ENCODE measurements at places on chromosomes 2 and 18.
A peak's percentile ranks its signal among the peaks of the same experiment; 100 is the strongest.

DNA sequence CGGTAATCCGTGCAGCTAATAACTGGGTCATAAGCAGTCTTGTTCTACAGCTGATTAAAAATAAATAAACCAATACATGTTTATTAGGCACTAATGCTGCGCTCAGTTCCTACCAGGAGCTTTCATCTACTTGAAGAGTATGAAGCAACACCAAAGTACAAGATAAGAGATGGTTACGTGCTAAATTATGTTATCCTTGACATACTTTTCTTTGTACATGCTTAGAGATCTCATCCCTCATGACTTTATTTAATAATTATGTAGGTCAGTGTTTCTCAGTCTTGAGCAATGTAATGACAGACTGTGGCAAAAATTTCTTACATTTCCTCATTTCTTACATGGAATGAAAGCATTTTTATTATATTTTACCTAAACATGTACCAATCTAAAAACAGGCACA lies 54.6 kb upstream of the COBLL1 start:
- peak; percentile 36 for DNase-seq

DNA sequence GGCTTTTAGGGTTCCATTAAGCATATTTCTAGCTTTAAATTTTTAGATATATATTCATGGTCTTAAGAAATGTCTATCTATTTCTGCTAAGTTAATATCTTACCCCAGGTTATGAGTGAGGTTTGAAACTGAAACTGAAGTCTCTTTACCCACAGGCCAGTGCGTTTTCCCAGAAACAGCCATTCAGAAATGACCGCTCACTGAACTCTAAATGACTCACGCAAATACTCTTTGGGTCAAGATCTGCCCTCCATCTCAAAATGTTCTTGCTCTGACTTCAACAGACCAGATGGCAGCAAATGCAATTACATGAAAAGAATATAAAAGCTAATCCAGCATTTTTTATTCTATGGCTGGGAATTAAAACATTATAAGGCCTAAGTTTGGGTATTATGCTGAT lies 315.2 kb downstream of the TDRD15 start:
- no peak for DNase-seq

- no peak for DNase-seq
Observed at GRCh38 chr2:128442053-128442751, 123.5 kb upstream of the HS6ST1 start.

GRCh38 chr18:63518178-63519012 lies 23.8 kb upstream of the SERPINB12 start:
- DNase-seq, result peak; percentile 94

DNA sequence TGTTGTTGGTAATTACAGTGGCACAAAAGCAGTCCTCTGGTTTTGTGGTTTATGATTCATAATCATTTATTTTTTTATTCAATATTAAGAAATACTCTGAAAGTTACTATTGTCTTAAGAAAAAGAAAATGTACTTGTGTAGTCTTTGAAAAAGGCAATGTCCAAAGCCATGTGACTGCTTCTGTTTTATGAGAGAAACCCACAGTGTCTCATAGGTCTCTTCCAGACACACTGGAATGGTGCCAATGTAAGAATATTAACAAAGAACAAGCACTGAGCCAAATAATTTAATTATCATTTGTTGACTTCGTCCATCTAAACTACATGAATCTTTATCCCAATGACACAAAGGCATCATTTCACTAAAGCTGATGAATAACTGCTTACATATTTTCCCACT lies 62.5 kb downstream of the RPRM start:
- no peak for DNase-seq

- DNase-seq, result no peak
Observed at GRCh38 chr2:118747066-118747465, 100.4 kb downstream of the EN1 start.

- DNase-seq, result no peak
Observed at GRCh38 chr2:127621981-127622431, 23.9 kb upstream of the GPR17 start.

DNA sequence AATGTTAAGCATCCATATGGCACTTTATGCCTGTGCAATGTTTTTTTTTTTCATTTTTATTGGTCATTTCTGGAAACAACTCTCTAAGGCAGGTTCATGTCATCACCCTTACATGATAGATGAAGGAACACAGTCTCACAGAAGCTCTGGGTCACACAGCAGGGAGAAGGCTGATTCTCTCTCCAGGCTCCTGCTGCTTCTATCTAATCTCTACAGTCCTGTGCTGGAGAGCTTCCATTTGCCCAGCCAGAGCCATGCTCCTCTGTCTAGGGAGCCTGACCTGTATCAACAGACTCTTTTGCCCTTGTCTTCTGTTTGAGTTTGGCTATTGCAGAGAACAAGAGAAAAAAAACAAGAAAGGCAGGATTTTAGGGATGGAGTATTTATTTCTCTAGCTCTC lies 584.8 kb downstream of the MBD2 start:
- DNase-seq, result no peak

DNA sequence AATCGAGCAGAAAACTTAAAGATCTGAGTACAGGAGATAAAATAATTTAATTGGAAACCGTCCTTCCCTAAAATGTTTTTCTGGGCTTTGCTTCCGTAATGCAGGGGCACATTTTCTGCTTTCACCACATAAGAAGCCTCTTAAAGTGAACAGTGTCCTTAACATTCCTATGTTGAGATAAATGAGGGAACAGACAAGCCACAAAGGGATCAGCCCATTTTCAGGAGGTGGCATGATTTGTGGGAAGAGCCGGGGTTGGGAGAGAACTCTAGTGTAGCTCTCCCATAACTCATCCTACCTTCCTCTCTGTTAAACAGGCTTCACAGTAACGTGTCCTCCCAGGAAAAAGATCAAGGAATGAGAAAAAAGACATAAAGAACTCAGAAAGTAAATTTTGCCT lies 56.9 kb upstream of the ACVR1C start:
- DNase-seq, result no peak

DNA sequence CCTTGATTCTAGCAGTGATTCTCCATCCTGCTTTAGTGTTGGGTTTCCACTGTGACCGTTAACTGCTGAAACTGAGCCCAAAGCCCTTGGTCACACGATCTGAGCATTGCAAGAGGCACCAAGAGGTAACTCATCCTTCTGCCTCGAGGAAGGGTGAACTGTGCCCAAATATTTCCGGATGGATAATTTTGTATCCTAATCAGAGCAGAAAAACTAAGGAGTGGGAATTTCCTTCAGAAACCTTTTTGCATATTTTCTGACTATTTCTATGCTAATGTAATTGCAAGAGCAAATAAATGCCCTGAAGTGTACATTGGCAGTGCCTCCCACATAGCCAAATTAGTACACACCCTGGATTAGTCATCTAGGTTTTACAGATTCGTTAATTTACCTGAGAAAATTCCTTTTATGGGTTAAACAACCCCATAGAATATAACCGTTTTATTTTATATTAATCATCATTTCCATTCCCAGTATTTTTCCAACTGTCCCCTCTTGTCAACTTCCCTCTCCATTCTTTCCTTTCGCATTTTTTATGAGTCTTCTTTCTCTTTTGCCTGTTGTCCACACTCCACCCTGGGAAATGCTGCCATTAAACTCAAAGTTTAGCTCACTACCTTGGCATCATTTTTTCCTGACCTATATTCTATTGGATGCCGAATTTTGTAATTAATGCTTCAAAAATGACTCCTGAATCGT lies 31.7 kb upstream of the COBLL1 start:
- DNase-seq, result no peak

DNA sequence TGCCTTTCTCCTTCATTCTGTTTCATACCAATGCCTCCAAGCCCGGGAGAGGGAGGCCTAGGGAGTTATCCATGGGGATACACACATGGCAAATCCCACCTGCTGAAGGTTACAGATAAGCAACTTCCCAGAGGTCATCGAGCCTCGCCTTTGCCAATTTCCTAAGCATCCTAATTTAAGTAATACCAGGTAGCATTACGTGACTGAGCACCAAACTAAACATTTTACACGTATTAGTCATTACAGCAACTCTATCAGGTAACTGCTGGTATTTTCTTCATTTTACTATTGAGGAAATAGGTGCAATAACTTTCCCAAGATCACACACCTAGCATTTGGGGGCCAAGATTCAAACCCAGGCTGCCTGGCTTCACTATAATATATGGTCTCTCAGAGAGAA lies 30.1 kb upstream of the BZW1 start:
- DNase-seq, result no peak

DNA sequence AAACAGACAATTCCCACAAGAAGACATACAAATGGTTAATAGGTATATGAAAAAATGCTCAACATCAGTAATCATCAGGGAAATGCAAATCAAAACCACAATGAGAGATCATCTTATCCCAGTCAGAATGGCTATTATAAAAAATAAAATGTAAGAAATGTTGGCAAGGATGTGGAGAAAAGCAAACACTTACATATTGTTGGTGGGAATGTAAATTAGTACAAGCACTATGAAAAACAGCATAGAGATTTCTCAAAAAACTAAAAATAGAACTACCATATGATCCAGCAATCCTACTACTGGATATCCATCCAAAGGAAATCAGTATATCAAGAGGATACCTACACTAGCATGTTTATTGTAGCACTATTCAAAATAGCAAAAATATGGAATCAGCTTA lies 186.6 kb downstream of the NOL4 start:
- no peak for DNase-seq

DNA sequence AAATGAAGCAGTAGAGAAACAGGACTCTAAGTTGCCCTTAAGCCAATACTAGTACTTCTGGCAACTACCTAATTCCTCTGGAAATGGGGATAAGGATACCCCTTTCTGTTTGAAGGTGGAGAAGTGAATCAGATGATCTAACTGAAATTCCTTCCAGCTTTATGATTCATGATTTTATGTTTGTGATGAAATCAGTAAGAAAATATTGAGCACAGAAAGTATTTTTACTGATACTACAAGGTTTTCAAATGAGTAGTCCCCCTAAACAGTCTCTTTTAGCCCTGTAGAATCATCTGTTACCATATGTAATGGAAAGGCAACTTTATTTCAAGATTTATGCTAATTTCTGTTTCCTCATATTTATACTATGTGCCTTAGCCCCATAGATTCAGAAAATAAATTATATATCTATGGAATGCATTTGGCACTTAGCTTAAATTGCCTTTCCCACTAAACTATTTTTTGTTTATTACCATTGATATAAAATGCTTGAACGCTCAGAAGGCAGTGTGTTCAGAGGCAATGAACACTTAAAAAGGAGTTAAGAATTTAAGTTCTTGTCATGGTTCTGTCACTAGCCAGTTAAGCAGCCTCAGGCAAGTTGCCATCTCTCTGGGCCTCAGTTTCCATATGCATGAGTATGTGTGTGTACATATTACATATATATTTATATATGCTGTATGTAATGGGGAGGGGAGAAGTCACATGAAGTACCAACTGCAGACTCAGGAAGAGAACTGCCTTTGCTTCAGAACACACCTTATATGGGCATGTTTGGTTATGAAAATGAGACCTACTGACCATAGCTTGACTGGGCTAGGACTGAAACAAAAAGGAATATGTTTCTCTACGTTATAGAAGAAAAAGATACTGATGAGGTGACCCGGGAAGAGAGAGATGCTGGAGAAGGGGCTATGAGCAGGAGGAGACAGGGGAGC lies 97.7 kb downstream of the CDC42EP3 start:
- peak; percentile 14 for DNase-seq

- no peak for DNase-seq
Observed at GRCh38 chr18:37306432-37306831, 259.2 kb downstream of the CELF4 start.
